Posterior cingulate gyrus (tissue), 11 donors: ENCODE measurements at places on chromosomes 5 and 9.
A peak's percentile ranks its signal among the peaks of the same experiment; 100 is the strongest.

GRCh38 chr5:72470826-72471225 is 36.4 kb downstream of the ZNF366 start:
- DNase-seq = no peak

GRCh38 chr9:110996436-110997220 is 41.6 kb downstream of the LPAR1 start:
- DNase-seq = no peak

GRCh38 chr9:27785714-27786100 is 212.4 kb upstream of the C9orf72 start:
- DNase-seq = no peak

DNA sequence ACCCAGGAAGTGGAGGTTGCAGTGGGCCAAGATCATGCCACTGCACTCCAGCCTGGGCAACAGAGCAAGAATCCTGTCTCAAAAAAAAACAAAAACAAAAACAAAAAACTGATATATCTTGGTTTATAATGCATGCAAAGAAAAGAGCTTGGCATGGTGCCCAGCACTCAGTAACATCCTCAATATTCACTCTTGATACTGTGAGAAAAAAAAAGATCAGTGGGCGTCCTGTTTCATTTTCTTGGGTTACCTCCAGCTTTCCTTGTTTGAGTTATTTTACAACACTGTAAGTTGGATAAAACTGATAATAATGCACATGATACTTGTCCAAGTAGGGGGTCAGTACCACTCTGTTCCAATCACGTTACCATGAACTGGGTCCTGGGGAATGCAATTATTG is 7.8 kb downstream of the PHYHD1 start:
- DNase-seq = no peak

- DNase-seq = peak; percentile 58
These were observed 246.0 kb downstream of the GADD45G start for GRCh38 chr9:89850631-89851325.

DNA sequence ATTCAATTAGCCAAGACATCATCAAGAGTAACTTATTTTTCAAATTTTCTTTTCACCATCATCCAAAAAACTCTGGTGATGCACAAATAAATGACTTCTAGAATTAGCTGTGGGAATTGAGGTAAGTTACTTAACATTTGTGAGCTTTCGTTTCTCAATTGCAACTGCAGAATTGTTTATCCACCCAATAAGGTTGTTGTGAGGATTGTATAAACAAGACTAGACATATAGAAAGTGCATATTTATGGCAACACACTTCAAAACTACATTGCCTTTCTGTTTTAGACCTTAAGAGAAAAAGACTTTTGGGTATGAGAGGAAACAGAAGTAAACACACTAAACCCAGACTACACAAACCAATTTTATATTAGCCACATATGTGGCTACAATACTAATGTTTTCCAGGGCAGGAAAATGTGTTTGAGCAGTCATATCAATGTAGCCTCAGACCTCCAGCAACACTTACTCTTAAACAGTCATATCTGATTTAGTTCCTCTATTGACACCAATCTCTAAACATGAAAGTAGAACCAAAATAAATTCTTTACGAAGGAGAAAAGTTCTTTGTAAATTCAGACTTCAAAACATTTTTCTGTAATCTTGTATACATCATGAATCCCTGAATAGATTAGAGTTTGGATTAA is 488.0 kb upstream of the CYLC2 start:
- no peak for DNase-seq

DNA sequence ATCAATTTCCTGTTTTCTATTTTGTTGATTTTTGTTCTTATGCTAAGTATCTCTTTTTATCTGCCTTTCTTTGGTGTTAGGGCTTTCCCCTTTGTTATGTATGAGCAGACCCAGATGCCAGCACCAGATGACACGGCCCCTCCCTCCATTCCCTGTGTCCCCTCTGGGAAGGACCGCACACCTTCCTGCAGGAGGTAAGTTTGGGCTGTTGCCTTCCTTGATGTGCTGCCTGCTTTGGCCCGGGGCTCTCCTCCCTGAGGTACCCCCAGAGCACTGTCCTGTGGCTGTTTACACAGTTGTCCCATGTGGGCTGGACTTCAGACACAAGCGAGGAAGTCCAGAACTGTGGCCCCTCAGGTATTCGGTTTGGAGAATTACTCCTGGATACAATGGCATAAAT is 343.8 kb upstream of the IRX1 start:
- DNase-seq = no peak

DNA sequence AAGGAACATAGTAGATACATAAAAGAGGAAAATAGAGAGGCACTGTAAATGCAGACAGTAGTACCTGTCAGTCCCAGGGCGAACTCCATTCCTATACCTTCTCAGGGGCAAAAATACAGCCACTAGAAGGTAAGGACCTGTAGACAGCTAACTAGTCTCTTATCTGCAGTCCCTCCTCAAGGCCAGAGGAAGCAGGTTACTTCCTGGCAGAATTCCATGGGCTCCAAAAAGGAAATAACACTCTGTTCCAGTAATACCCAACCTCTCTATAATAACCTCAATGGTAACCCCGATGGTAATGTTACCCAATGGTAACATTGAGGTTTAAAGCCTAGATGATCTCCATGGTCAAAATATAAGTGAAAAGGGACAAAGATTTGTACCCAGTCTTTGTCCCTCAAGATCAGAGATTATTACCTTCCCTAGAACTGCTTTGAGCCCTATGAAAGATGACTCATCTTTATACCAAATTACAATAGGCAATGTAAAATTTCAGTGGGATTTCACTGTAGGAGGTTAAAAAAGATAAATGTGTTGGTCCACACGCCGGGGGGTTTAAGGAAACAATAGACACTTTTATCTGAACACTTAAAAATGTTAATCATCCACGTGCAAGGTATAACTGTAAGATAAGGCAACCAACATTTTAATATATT is 113.0 kb downstream of the DENND1A start:
- no peak for DNase-seq

GRCh38 chr5:2472670-2473069 is 278.8 kb downstream of the IRX2 start:
- DNase-seq = no peak
